ENCODE measurements at places on chromosomes 6 and 20.

- no peak for DNase-seq
Measured at GRCh38 chr6:155237613-155238012, 26.2 kb upstream of the CLDN20 start.

DNA sequence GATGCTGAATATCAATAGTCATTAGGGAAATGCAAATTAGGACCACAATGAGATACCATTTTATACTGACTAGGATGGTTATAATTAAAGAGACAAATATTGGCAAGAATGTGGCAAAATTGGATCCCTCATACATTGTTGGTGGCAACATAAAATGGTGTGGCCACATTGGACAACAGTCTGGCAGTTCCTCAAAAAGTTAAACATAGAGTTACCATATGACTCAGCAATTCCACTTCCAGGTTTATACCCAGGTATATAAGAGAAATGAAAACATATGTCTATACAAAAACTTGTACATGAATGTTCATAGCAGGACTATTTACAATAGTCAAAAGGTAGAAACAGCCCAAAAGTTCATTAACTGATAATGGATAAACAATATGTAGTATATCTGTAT lies 2.0 kb upstream of the CRIP3 start:
- DNase-seq = peak; percentile 51

DNA sequence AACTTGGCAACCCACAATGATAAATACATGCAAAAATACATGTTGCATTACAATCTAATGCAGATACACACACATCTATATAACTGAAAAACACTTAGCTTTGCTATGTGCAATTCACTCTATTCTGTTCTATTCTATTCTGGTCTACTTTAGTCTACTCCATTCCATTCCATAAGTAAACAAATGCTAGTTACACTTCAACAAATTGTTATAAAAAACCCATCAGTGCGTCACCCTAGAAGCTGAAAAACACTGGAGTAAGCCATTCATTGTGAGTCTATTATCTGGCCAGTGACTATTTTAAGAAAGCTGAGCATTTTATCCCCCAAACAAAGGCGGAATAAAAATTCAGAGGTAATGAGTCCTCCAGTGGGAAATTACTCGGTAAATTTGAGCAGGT lies 315.7 kb upstream of the EPHA7 start:
- no peak for DNase-seq

- no peak for DNase-seq
Measured at GRCh38 chr20:63864545-63864977, 509 bp upstream of the TPD52L2 start.

DNA sequence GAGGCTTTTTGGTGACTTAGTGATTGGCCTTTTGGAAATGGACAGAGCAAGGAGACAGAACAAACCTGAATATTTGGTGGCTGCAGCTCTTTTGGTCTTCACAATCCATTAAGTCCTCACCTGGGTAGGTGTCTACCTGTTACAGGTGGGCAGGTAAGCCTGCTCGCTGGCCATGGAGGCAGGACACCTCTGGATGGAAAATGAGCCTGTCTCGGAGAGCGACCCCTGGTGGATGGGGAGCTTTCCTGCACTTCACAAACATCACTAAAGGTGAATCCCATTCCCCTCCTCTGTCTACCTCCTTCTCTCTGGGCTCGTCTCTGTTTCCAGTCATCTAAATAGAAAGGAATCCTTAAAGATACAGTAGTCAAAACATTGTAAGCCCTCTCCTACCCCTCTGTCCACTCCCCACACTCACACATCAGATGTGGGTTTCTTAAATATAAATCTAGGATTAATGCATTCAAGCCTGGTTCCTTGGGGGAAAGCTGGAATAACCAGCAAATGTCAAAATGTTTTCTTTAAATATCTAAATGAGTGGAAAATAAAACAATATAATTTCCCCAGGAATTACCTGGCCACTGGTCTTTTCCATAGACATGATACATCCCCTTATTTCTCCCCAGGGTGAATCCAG lies 304.9 kb downstream of the CDH26 start:
- DNase-seq = peak; percentile 55

- DNase-seq = no peak
Measured at GRCh38 chr6:2355150-2355549, 109.7 kb upstream of the GMDS start.

- no peak for DNase-seq
Measured at GRCh38 chr20:16115911-16116552, 457.2 kb downstream of the KIF16B start.

- no peak for DNase-seq
Measured at GRCh38 chr6:64680446-64680845, 1026.6 kb downstream of the EYS start.

- no peak for DNase-seq
Measured at GRCh38 chr6:138596591-138596990, 97.3 kb upstream of the NHSL1 start.

DNA sequence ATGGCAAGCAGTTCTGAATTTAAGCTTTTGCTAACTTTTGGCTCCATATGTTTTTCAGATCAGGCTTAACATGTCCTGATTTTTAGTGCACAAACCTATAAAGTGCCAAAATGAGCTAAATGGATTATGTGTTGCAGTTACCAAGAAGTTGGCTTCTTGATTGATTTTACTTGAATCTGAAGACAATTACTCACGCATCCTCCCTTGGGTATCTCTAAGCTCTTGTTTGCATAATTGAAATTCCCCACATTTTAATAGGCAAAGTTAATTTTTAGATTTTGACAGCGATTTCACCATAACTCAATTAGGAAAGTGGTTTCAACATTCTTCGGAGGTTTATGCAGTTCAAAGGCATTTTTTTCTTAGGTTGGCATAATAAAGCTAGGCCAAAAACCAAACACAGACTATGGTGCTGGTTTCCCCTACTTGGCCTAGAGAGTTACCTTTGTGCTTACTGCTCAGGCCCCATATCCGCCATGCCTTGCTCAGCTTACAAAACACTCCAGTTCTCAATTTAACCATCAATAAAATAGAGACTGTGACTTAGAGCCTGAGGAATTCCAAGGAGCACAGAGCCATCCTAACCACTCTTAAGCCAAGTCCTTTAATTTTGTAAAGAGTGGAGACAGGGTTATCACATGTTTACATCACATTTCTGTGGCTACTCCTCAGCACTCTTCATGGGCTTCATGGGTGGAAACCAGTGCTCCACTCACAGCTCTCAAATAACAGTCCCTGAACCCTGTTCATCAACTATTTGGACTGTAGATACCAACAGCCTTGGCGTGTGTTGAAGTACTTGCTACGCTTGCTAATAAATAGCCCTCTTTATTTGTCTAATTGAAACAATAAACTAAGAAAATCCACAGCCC lies 32.1 kb downstream of the LAMA4 start:
- no peak for DNase-seq

DNA sequence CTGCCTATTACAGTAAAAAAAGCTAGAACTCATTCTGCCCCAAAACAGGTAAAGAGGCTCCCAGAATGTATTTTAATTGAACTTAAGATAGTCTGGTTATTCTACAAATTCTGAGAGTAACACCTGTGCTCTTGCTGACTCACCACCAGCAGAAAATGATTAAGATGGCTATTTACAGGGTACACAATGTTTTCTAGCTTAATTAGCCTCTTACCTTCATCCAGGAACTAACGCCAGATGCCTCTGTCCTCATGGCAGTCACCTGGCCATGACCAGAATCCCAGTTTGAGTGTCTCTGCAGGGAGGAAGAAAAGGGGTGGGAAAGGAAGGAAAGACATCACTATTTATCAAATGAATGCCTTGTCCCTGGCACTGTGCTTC lies 31.3 kb upstream of the PPP1R3G start:
- DNase-seq = peak; percentile 62

DNA sequence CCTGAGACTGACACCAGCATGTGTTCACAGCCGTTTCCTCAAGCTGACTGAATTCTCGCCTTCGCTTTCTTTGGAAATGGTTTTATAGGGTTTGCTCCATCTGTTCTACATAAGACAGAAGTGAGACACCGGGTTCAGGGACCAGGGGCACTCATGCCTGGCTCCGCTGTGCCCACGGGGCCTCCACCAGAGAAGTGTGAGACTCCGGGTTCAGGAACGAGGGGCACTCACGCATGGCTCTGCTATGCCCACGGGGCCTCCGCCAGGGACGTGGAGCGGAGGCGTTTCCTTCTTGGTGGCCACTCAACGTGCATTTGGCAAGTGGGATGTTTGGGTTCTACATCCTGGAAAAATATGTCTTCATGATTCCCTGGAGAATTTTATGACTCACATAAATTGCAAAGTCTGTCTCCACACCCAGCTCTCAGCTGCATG lies 106.6 kb downstream of the RNASET2 start:
- DNase-seq = no peak

- DNase-seq = no peak
Measured at GRCh38 chr6:45394586-45395095, 16.9 kb upstream of the SUPT3H start.

DNA sequence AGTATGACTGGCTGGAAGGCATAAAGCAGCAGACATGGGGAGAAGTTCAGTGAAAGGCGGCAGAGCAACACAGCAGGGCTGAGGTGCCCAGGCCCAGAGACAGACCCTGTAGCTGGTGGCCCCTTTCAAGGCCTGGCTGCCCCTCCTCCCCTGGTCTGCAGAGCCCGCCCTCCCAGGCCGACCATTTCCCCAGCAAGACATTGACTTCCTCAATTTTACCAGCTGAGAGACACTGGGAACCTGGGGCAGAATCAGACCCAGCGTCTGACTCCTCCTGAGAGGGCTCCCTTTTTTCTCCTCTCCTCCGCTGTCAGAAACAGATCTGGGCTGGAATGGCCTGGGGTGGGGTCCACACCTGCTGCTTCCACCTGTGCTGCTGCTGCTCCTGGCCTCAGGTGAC lies at the start of gene TREML4:
Gene TREML4 (plus strand): TSS at position 254 of the 400 bp plus-strand sequence. CDS start 79 bp downstream, at position 333.
- no peak for DNase-seq

- DNase-seq = no peak
Measured at GRCh38 chr6:81564470-81565068, 187.9 kb downstream of the TENT5A start.

DNA sequence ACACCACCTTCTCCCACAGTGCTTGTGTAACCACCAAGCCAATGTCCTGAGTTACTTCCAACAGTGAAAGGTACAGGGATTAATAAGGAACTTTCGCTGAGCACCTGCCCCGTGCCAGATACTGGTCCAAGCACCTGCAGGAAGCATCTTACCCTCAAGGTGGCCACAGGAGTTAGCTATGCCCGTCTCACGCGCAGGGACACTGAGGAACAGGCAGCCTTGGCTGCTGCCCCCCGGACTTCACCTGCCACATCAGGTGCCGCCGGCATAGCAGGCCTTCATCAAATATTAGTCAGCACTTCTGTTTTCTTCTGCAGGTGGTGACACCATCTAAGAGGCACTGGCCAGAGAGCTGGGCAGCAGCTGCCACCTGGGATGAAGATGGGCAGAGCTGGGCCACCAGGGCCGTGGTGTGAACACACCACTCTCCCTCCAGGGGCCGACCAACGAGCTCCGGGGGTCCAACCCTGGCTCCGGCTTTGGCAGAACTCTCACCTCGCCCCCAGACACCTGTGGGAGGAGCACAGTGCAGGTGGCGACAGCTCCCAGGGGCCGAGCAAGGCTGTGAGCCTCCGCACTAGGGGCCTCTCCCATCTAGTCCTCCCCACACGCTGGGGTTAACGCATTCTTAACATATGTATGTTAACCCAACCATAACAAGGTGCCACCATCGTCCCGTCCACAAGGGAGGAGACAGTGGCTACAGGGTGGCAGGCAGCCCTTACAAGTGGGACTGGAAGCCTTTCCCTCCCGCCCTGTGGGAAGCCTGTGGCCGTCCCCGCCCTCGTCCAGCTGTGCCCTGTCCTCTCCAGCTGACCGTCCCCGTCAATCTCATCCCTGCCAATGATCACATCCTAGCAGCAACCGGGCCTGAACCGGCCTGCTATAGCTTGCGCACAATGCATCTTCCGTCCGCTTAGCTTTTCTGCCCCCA lies 2.9 kb upstream of the PPDPF start:
- DNase-seq = peak; percentile 58

- no peak for DNase-seq
Measured at GRCh38 chr6:166952121-166952520, 4.2 kb downstream of the RNASET2 start.

DNA sequence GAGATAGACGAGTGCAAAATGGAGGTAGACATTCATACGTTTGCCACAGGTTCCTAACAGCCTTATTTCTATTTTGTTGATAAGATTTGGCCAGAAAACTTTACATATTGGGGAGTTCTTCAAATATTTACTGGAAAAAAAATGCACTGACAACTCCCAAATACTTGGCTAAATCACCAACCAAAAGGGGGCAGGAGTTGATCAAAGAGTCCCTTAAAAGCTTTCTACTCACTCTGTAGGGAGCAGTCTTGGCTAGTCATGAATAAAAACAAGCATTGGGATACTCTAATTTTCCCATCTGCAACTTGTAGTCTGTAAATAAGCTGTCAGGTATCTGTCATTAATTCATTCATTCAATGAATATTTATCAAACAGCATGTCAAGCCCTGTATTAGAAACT lies 18.4 kb downstream of the TENT5A start:
- DNase-seq = no peak

GRCh38 chr6:134624781-134625180 lies 306.9 kb upstream of the SGK1 start:
- no peak for DNase-seq

GRCh38 chr20:34112600-34113101 lies 608 bp upstream of the EIF2S2 start:
- DNase-seq = peak; percentile 20

GRCh38 chr20:1388253-1388652 lies 4.6 kb downstream of the FKBP1A start:
- DNase-seq = no peak

- no peak for DNase-seq
Measured at GRCh38 chr20:56748476-56749377, 119.6 kb downstream of the TFAP2C start.

DNA sequence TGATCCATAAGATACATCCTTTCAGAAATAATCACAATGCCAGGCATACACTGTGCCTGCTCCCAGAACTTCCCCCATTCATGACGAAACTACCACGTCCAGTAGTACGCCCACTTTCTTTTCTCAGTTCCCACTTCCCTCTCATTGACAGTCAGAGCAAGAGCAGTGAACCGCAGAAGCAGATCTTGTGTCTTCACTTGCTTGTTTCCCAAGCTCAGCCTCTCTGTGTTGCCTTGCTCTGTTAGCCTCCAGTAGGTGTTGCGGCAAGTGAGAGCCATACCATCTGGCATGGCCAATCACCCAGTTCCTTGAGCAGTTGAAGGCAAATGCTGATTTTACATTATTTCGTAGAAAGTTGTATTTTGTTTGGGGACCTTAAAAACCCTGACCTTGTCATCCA lies 11.7 kb downstream of the UST start:
- peak; percentile 90 for DNase-seq

DNA sequence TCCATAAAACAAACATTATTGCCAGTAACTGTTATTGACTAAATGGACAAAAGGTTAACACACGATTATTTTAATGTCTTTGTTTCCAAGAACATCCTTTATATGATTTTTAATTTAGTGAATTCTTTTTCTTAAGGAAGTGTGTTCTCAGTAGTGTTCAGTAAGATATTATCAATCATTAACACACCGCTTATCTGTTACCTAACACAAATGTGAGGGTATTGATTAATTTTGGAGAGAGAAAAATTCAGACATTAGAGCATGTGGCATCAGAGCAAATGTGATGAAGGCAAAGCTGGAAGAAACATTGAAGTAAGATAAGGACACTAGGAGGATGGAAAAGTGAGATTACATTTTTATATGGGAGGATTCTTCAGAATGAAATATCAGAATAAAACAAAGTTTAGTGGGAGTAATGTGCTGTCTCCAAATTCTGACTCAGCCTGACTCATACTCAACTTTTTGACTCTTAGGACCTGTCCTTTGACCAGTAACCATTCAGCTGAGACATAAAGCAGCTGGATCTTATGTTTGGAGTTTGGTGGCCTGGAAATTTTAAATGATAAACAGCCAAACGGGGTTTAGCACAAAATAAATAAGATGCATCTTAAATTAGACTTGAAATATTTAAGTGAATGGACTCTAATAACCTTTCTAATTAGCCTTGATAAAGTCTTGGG lies 348.6 kb downstream of the CD109 start:
- DNase-seq = no peak

Data from RPMI8226 (cell line).